Eye (tissue), 1 donor: ENCODE measurements at places on chromosomes 12 and 14.
A peak's percentile ranks its signal among the peaks of the same experiment; 100 is the strongest.

DNA sequence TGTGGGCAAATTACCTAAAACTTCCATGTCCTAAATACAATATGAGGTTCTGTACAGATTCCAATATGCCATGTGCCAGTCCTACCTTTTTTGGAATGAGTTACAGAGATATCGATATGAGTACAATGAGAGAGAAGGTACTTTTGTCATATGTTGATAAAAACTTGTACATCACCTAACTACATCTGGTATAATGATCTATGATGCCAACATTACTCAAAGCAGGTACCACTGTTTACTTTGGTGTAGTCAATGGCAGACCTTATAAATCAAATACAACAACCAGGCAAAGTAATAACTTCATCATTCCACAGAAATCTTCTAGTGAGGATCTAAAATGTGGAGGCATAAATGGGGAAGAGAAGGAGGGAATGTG is 12.7 kb downstream of the TEP1 start:
- no peak for DNase-seq

GRCh38 chr12:73699318-73699717 is 838.3 kb upstream of the ATXN7L3B start:
- DNase-seq, result no peak

GRCh38 chr12:29944269-29945000 is 160.7 kb upstream of the TMTC1 start:
- no peak for DNase-seq

DNA sequence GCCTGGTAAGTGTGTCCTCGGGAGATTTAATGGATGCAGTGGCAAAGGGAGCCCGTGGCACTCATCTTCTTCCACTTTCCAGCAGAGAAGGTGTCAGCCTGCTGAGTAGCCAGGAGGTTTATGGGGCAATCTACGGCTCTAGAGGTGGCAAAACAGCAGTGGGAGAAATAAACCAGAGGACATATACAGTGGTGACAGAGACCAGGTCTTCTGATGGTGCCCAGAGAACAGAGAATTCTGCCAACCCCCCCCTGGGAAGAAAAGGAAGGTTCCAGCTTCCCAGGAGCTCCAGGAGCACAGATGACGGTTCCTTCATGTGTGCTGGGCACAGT is 43.0 kb downstream of the SMIM41 start:
- no peak for DNase-seq

DNA sequence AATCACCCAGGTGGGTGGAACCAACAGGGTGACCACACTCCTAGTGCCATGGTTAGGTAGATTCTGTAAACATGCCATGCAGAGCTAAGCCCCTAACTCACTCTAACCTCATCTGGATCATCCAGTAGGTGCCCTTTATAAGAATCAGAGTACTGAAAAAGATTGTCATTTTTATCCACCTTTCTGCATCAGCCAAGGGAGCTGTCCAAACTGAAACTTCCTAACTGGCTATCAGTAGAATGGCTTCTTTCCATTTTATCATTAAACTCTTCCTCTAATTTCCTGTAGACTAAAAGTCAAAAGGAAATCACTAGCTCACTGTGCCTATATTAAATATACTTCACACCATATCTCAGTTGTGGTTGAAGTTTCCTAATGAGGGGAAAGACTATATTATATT is 6.5 kb downstream of the KCNK10 start:
- no peak for DNase-seq

DNA sequence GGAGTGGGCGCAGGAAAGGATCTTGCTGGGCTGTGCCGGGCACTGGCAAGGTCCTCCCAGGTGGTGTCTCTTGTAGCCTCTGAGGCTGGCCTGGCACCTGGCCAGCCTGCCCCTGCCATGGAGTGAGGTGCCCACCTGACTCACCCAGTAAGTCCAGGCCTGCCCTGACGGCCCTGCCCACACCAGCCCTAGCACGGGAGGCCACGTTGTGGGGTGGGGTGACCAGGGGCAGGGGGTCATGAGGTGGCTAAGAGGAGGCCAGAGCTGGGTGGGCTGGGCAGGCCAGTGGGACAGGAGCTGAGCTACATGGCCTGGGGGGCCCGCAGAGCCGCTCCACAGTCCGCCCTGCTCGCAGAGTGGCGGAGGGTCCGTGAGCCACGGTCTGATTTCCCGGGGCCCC is 45.4 kb downstream of the KIF26A start:
- no peak for DNase-seq

DNA sequence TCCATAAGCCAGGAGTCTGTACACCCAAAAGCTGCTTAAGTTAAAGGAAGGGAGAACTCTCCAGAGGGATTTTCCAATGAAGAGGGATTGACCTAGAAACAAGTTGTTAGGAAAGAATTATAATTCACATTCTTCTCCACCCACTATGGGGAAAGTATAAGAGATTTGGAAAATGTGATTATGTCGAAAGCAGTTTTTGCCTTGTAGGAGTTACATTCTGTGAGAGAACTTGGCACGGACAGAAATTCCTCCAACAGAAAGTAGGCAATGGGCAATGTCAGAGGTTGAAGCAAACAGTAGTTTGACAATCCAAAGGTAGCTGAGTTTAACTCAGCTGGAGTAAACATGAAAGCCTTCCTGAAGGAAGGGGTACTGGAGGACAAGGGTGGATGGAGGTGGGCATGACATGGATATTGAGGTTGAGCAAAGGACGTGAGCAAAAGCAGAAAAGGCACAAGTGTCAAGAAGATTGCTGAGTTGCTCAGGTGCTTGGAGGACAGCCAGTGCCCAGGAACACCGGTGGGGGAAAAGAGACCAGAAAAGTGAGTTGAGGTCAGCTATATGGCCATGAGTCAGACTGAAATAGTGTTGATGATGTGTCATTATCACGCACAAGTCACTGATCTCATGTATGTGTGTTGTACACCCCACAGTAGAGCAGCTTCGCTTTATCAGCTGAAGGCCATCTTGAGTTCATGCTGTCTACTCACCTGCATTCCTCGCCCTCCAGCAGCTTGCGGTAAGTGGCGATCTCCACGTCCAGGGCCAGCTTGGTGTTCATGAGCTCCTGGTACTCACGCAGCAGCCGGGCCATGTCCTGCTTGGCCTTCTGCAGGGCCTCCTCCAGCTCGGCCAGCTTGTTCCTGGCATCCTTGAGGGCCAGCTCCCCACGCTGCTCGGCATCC is 4.0 kb downstream of the KRT5 start:
- DNase-seq, result no peak

DNA sequence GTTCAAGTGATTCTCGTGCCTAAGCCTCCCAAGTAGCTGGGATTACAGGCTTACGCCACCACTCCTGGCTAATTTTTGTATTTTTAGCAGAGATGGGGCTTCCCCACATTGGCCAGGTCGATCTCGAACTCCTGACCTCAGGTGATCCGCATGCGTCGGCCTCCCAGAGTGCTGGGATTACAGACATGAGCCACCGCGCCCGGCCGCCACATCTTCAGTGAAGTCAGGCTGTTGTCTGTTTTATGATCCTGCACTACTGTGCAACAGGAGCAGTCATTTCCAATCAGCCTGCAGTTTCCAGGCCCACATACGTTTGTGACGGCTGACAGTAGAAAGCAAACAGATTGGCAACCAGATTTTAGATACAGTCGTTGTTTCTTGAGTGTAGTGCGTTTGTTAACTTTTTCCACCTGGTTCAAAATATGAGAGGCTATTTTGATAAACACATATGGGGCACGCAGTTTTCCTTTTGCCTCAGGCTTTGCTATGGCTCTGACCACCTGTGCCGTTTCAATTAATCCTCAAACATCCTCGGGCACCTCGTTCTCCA is 74.8 kb downstream of the LGMN start:
- DNase-seq, result no peak

DNA sequence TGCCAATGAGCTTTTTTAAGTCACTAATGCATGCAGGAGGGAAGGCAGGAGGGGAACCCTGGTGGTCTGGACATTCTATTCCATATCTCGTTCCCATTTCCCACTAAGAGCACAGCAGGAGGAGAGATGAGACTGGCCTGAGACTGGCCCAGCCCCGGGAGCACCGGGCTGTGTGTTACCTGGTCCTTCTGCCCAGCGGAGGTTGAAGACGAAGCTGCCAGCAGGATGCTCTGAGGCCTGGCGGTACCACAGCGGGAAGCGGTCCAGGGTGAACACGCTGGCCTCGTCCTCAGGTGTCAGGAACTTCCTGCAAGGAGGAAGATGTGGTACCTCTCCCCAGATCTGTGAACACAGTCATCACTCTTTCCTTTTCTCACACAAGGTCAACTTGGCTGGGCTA is 23.9 kb downstream of the LRTM2 start:
- no peak for DNase-seq

DNA sequence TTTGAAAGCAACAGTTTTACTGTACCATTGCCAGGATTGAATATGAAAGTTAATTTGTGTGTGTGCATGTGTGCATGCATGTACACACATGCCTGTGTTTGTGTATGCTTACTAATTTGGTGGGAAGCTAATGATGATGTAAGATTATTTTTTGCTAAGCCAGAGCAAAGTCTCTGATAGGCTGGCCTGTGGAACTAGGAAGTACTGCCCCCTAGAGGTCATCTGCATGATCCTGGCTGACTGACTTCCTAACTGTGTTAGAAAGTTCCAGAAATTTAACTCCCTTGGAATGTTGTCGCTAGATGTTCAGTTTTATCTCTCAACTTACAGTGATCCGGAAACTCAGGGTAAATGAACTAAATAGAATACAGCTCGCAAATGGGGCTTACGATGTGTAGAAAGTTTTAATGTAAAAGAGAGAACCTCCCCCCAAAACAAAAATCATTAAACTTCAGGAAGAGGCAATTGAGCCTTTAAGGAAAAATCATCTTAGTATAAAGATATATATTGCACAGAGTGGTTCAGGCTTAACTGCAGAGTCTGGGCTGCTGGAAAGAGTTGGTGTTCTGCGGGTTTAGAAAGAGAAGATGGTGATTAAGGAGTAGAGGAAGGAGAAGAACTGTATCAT is 34.3 kb upstream of the SLC38A1 start:
- peak; percentile 26 for DNase-seq

- DNase-seq, result peak; percentile 7
These were observed 4.4 kb downstream of the ORMDL2 start for GRCh38 chr12:55822228-55822627.

- DNase-seq, result no peak
These were observed 357.3 kb upstream of the DDHD1 start for GRCh38 chr14:53510281-53510912.

DNA sequence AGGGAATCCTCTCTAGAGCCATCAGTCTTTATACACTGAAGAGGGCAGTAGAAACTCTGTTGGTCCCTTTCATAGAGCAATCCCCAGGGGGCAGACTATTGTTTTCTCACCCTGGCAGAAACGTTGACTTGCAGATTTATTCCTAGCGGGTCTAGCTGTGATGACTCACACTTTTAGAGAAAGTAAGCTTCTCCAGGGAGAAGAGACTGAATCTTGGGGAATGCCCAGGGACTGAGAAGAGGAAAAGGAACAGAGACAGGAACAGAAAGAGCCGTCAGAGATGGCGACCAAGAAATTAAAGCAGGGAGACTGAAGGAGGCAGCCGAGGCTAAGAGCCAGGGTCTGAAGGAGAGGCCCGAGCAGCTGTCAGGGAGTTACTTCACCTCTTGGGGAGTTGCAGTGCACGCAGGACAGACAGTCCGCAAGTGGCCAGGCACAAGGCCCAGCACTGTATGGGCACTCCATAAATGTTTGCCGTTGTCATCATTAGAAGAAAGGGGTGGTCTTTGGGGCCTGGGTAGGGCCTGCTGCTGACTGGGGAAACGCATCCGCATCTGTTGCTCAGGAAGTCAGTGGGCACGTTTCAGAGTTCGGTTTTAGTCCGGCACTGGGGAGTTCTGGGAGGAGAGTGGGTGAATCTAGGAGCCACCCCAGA is 13.0 kb downstream of the PLEKHG6 start:
- peak; percentile 83 for DNase-seq

DNA sequence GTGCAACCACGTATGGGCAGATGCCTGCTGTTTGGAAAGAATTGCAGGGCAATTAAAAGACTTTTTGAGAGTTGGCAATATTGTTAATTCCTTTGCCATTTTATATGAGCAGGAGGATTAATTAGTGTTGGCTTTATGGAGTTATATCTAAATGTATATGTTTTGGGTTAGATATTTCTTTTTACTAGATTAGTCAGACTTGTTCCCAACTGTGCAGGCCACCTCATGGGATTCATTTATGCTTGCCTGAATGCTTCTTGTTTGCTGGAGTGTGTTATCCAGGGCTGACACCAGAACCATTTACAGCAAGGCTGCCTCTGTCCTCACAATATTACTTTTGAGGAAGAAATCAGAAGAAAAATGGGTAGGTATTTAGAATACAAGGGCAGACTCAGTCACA is 192.5 kb downstream of the KTN1 start:
- DNase-seq, result peak; percentile 66

DNA sequence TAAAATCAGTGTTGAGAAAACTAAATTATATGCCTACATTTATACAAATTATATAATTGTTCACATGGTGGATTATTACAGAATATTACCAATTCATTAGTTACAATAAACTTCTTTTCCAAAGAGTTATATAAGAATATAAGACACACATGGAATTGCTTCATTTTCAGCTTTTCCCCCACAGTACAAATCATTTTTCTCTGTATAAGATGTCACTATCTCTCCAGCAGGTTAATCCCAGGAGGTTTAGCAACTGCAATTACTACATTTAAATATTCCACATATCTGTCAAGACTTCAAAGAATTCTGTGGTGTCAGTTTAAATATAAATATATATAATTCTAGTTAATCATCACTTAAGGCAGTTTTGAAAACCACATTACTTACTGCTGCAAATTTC is 59.6 kb upstream of the G2E3 start:
- DNase-seq, result no peak

DNA sequence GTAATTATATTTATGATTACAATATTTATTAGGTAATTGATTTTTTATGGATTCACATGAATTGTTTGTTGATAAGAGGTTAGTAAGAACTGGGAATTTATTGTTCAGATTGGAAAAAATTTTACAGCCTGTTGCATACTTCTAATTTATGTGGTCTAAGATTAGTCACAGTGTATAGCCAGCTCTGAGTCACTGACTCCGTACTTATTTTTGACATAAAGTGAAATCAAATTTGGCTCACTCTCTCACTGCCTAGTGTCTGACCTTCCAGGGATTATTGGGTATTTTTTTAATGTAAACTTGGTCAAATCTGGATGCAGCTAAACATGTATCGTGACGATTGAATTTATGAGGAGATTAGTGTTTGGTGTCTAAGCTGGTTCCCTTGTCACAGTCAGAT is 109.3 kb downstream of the PTPRQ start:
- DNase-seq, result no peak

DNA sequence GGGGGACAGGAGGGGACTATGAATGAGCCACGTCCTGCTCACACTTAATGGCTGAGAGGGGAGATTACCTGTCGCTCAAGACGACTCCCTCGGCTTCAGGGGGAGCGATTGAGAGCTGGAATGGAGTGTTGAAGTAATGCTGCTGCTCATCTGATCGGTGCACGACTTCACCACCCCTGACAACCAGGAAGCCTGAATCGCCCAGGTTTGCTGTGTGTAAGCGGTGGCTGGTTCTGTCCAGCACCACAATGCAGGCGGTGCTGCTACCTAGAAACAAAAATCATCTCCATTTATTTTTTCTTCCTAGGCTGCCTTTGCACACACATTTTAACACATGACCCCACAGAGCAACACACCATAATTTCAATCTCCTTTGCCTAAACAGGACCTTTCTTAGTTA is 37.3 kb downstream of the PPTC7 start:
- DNase-seq, result no peak
